ENCODE measurements at places on chromosomes 5 and 9.

- no peak for DNase-seq
- H3K27me3 ChIP-seq: no peaks in the 10 kb centered on the region
- H3K27ac ChIP-seq: no peak overlapping the region
Observed at GRCh38 chr9:114467226-114467750, 38.0 kb downstream of the WHRN start.

GRCh38 chr9:76176171-76176570, 218.1 kb downstream of the RFK start:
- no peaks in the 10 kb centered on the region for H3K36me3 ChIP-seq
- H3K4me3 ChIP-seq: no peak overlapping the region
- no peak for DNase-seq
- no peaks in the 10 kb centered on the region for H3K4me1 ChIP-seq
- no peak overlapping the region for H3K27ac ChIP-seq

DNA sequence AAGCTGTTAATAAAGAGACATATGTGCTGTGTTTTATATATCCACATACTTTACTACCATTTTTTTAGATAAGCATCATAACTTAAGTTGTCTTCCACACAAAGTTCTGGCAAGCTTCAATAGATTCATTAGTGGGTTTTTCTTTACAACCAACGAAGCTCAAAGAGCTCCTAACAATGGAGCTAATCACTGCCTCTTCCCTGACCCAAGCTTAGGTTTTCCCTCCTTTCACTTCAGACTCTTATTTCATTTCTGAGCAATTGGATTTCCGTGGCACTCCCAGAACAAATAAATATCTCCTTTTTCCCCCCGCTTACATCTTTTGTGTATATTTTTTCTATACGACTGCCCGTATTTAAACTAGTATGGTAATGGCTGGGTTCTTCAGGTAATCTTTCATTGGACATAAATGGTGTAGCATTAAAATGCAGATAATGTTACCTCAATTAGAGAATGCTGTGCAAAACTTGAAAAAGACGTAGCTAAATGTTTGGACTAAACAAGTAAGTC, 275.5 kb upstream of the TMEM161B start:
- peaks cover 5% of the 10 kb centered on the region for H3K4me1 ChIP-seq
- H3K4me3 ChIP-seq: no peak overlapping the region
- H3K36me3 ChIP-seq: no peaks in the 10 kb centered on the region
- peaks cover 1% of the 10 kb centered on the region for H3K27me3 ChIP-seq

DNA sequence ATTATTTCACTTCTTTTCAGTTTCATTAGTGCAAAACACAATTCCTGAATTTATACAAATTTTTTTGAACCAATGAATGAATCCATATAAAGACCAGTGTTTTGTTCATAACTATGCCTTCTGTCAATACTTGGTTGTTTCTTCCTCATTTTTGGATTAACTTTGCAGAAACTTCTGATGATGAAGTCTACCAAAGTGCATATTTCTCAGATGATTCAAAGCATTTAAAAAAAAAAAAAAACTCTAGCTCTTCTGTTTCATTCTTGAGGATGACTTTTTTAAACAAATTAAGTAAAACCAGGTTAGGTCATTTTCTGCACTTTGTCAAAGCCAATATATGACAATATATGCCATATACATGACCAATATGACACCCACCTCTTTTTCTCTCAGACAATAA, 92.6 kb downstream of the CHSY3 start:
- H3K4me3 ChIP-seq: no peak overlapping the region
- H3K4me1 ChIP-seq: no peaks in the 10 kb centered on the region
- H3K27me3 ChIP-seq: no peaks in the 10 kb centered on the region
- H3K27ac ChIP-seq: no peak overlapping the region
- no peak for DNase-seq

DNA sequence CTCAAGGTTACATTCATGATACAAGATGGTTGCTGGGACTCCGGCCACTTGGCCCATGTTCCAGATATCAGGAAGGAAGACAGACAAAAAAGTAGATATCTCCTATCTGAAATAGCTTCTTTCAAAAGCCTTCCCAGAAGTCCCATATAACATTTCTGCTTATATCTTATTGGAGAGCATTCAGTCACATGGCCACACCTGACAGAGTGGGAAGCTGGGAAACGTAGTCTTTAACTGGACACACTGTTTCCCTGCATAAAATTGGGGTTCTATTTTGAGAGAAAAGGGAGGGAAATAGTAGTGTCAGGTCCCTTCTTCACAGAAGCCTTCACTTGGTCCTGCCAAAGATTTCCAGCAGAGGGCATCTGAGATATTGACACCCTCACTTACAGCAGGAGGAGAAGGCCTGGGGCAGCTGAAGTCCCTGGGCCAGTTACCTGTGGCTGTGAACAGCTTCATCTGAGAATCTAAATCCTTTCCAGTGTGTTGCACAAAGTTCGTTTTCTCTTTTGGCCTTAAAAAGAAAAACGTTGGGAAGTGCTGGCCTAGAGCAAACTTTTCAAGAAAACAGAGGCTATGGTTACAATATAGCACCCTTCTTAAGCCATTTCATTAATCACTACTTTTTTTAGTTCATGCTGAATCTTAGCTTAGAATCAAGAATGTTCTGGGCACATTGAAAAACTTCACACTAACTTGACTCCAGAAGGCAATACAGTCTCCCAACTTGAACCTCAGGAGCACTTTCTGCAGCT, 33.5 kb downstream of the SPEF2 start:
- no peak overlapping the region for H3K27ac ChIP-seq
- DNase-seq: peak; percentile 3
- no peak overlapping the region for H3K4me3 ChIP-seq
- H3K27me3 ChIP-seq: peaks cover 2% of the 10 kb centered on the region
- H3K36me3 ChIP-seq: no peaks in the 10 kb centered on the region
- H3K4me1 ChIP-seq: no peaks in the 10 kb centered on the region

- no peak overlapping the region for H3K27ac ChIP-seq
- H3K4me3 ChIP-seq: no peak overlapping the region
- no peaks in the 10 kb centered on the region for H3K36me3 ChIP-seq
- no peaks in the 10 kb centered on the region for H3K27me3 ChIP-seq
Observed at GRCh38 chr5:156386976-156387375, 60.0 kb downstream of the SGCD start.

DNA sequence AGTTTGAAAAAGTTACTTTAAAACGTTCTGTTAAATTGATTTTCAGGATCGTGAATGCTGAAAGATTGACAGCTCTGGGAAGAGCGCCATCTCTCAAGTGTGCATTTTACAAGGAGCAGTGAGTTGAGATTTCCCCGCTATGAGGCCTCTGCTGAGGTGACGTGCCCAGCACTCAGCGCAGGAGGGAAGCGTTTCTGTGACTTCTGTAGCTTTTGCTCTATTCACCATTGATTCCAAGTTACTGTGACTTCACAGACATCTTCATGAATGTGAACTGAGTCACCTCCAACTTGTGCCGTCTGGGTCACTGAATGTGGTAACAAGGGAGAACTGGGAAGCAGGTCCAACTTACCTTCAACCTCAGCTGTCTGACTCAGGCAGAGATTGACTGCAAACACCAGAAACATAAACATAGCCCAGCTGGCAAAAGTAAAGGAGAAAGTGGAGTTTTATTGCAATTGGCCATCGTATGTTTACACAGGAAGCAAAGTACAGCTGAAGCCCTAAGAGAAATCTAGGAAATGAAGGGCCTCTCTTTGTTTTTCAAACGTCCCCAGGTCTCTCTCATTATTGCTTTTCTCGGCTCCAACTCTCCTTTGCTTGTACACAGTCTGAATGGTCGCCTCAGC, 428.8 kb upstream of the CLINT1 start:
- no peaks in the 10 kb centered on the region for H3K27me3 ChIP-seq
- no peaks in the 10 kb centered on the region for H3K4me1 ChIP-seq
- no peaks in the 10 kb centered on the region for H3K36me3 ChIP-seq
- no peak for DNase-seq

DNA sequence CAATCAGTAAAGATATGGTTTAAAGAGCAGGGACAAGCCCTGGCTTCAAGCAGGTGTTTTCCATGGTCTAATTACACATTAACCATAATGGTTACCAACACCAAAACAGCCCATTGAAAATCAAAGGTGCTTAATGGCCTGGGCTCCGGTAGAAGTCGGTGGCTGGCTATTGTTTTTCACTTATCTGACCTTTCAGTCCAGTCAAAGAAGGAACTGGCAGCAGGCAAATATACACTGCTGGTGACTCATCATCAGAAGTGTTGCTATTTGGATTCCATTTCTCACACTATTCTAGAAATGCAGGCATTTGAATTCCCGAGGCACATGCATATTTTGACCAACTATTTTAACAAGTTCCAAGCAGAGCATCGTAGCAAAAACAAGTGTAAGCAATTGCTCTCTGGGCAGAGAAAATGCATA, 26.3 kb upstream of the GABRP start:
- H3K27me3 ChIP-seq: no peaks in the 10 kb centered on the region
- H3K4me3 ChIP-seq: no peak overlapping the region
- H3K4me1 ChIP-seq: peaks cover 8% of the 10 kb centered on the region

DNA sequence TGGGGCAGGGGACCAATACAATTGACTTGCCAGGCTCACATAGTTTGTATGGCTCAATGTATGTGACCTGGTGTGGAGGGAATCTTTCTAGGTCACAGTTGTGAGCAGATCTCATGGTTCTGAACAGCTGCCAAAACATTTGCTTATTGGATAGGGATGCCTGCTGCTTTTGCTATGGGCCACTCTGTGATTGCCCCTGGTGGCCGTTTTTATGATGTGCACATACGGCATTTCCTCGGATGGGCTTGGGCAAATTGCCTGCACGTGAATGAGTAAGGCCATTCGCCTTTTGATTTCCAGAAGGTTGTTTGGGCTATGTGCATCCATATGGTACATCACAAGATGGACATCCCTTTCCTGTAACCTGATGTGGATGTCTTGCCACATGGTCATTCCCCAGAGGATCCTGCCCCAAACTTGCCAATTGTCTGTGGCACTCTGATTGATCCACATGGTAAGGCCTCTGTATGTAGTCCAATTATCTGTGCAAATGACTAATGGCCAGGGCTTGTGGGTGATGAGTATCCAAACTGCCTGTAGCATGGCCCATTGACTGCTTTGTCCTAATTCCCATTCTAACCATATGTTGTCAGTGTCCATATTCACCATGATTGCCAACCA, 10.7 kb upstream of the SLC22A4 start:
- no peaks in the 10 kb centered on the region for H3K36me3 ChIP-seq
- peaks cover 2% of the 10 kb centered on the region for H3K4me1 ChIP-seq
- no peak overlapping the region for H3K27ac ChIP-seq
- H3K4me3 ChIP-seq: no peak overlapping the region

GRCh38 chr5:89081360-89081759, 198.4 kb upstream of the MEF2C start:
- no peak overlapping the region for H3K27ac ChIP-seq
- H3K4me1 ChIP-seq: no peaks in the 10 kb centered on the region
- H3K4me3 ChIP-seq: no peak overlapping the region
- no peaks in the 10 kb centered on the region for H3K36me3 ChIP-seq
- H3K27me3 ChIP-seq: no peaks in the 10 kb centered on the region

DNA sequence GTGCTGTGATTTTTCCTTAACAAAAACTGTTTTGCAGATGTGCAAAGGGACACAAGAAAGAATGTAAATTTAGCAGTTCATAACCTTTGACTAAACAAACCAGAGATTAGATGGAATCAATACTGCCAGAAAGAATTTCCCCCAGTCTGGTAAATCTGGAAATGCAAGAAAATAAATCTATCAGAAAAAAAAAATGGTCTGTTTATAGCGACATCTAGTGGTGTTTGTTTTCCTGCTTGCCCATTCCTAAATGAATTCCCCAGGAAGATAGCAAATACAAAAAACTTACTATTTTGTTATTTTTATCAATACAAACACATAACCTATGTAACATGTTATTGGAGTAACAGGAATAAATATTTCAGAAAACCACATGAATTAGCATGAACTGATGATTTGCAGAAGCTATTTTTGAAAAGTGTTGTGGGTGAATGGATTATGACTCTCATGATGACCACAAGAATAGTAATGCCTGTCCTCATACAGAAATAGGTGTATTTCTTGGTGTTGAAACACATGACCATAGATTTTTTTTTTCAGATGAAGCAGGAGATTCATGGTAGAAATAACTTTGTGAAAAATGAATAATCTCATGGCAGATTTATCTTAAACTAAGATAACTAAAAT, 1703.8 kb downstream of the MAT2B start:
- no peaks in the 10 kb centered on the region for H3K36me3 ChIP-seq
- DNase-seq: no peak
- H3K27me3 ChIP-seq: no peaks in the 10 kb centered on the region

GRCh38 chr9:125255781-125256391, 5.7 kb upstream of the GAPVD1 start:
- no peaks in the 10 kb centered on the region for H3K36me3 ChIP-seq
- no peak for DNase-seq
- no peak overlapping the region for H3K27ac ChIP-seq
- H3K4me1 ChIP-seq: no peaks in the 10 kb centered on the region
- H3K4me3 ChIP-seq: no peak overlapping the region
- H3K27me3 ChIP-seq: no peaks in the 10 kb centered on the region

- H3K27me3 ChIP-seq: no peaks in the 10 kb centered on the region
- H3K27ac ChIP-seq: no peak overlapping the region
- H3K36me3 ChIP-seq: no peaks in the 10 kb centered on the region
- no peak for DNase-seq
Observed at GRCh38 chr9:13845460-13845859, 468.5 kb downstream of the NFIB start.

- DNase-seq: no peak
- no peaks in the 10 kb centered on the region for H3K36me3 ChIP-seq
- H3K4me3 ChIP-seq: no peak overlapping the region
- no peaks in the 10 kb centered on the region for H3K27me3 ChIP-seq
- H3K4me1 ChIP-seq: no peaks in the 10 kb centered on the region
- H3K27ac ChIP-seq: no peak overlapping the region
Observed at GRCh38 chr9:33661176-33661575, 134.2 kb upstream of the PRSS3 start.

Data from H1 (cell line).